ENCODE measurements at places on chromosomes 12 and 14. TPM values are rescaled to one million over a fixed set of nuclear protein-coding genes. Genes with fewer than 3 reads are reported as not detected.

MMP19 gene
- 2.3 TPM for total RNA-seq

SLC39A5 gene
- total RNA-seq, result 2.4 TPM

KRT82 gene
- total RNA-seq, result not detected

FAM90A1 gene
- 0.16 TPM for total RNA-seq

KRT76 gene
- not detected for total RNA-seq

SUSD6 gene
- 25.2 TPM for total RNA-seq

SRRM4 gene
- total RNA-seq, result 21.8 TPM

ART4 gene
- 0.44 TPM for total RNA-seq

RNASE7 gene
- 0.55 TPM for total RNA-seq

CDH24 gene
- 17.0 TPM for total RNA-seq

VDR gene
- total RNA-seq, result 0.88 TPM

OR6C2 gene
- not detected for total RNA-seq

TMEM229B gene
- 7.0 TPM for total RNA-seq
